ENCODE measurements at places on chromosomes 7 and 10. TPM values are rescaled to one million over a fixed set of nuclear protein-coding genes. Genes with fewer than 3 reads are reported as not detected.
A peak's percentile ranks its signal among the peaks of the same experiment; 100 is the strongest.

DNA sequence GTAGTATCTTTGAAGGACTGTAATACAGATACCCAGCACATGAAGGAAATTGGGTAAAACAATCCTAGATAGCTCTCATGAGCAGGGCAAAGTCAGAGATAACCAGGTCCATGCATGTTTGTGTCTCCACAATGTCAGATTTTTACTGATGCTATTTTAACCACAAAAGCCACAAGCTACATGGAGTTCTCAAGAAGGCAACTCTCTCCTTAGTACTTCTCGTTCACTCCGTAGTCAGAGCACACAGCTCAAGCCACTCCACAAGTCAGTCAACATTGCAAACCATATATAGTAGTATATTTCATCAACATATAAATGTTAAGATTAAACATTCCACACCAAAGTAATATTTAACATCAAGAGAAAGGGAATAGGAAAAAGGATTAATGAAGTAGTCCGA, 98.0 kb upstream of the PIK3CG start:
- no peak for DNase-seq

PLCE1 gene
- total RNA-seq, result 6.2 TPM

PRSS37 gene
- total RNA-seq, result not detected

GRCh38 chr7:40698214-40698920, 563.6 kb downstream of the SUGCT start:
- DNase-seq, result peak; percentile 15

DNA sequence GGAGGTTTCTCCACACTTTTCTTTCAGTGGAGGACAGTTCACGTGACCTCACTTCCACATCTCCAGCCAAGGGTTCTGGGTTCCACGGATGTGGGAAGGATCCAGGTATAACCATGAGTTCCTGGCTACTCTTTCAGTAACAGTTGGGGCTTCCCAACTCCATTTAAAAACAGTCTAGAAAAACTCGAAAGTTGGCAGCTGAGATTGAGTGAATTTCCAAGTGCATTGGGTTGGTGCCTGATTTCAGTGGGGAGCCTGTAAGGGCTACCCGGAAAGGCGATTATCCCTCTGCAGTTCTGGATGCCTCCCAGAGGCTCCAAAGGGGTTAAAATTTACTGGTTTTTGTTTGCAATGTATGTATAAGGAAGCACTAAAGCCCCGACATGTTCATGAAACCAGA, 24.3 kb downstream of the LHFPL3 start:
- DNase-seq, result no peak

IFT22 gene
- total RNA-seq, result 35.8 TPM

- DNase-seq, result no peak
Measured at GRCh38 chr7:18877874-18878273, 239.6 kb downstream of the TWIST1 start.

- DNase-seq, result peak; percentile 38
Measured at GRCh38 chr7:101632641-101633040, 3.5 kb upstream of the MYL10 start.

GRCh38 chr7:26428571-26428970, 136.9 kb downstream of the SNX10 start:
- DNase-seq, result no peak

GRCh38 chr7:70457883-70458680, 673.9 kb upstream of the GALNT17 start:
- DNase-seq, result no peak

DNA sequence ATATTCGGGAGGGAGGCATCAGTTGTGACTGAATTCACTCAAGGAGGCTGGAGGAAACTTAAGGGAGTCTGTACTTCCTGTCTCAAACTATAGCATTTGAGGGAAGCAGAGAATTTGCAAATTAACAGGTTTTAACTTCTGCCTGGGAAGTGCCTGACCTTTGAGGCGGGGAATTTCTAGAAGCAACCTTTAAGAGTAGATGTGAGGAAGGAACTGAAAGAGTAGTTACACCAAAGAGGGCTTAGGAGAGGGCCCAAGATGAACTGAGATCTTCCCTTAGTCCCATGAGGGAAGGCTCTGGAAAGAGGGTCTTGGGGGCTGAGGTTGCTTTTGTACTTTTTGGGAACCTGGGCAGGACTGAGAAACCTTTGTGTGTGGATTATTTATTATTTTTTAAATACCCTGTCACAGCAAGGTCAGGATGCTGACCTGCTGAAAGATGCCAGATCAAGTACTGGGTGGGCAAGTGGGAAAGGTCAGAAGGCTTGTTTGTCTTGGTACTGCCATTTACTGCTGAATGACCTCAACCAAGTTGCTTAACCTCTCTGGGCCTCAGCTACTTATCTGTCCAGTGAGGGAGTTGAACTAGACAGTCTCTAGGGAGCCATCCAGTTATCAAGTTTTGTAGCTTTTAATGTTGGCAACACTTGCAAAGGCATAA, 2.4 kb downstream of the GPR158 start:
- DNase-seq, result no peak
